ENCODE measurements at places on chromosomes 7 and 10.
A peak's percentile ranks its signal among the peaks of the same experiment; 100 is the strongest.

GRCh38 chr10:106711313-106711906 lies 453.1 kb downstream of the SORCS1 start:
- DNase-seq: peak; percentile 78

- no peak for DNase-seq
These were observed 19.8 kb downstream of the CREB5 start for GRCh38 chr7:28432105-28432504.

GRCh38 chr7:80213814-80214213 lies 79.2 kb downstream of the GNAI1 start:
- DNase-seq: no peak

- DNase-seq: no peak
These were observed 39.6 kb downstream of the SEC61G start for GRCh38 chr7:54719425-54719824.

GRCh38 chr7:98090116-98090515 lies 16.5 kb upstream of the LMTK2 start:
- DNase-seq: no peak

GRCh38 chr10:30842894-30843293 lies 188.8 kb downstream of the ZNF438 start:
- no peak for DNase-seq

GRCh38 chr10:109062371-109062770 lies 860.9 kb downstream of the XPNPEP1 start:
- no peak for DNase-seq

DNA sequence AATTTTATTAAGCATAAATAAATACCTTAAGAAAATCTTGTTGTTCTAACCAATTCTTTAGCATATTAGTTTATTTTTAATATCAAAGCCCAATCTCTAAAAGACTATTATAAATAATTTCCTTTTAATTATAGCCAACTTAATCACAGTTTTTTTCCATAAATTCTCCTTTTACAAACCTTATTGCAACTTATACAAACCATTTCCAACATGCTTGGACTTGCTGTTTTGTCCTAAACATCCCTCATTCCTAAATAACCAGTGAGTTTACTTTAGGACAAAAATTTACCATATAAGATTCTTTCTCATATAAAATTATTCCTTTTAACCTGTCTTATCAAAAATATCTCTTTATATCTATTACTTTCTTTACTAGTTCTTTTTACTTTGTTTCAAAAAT lies 25.2 kb upstream of the LSM8 start:
- no peak for DNase-seq

GRCh38 chr7:39341083-39341482 lies 225.1 kb upstream of the YAE1 start:
- no peak for DNase-seq

DNA sequence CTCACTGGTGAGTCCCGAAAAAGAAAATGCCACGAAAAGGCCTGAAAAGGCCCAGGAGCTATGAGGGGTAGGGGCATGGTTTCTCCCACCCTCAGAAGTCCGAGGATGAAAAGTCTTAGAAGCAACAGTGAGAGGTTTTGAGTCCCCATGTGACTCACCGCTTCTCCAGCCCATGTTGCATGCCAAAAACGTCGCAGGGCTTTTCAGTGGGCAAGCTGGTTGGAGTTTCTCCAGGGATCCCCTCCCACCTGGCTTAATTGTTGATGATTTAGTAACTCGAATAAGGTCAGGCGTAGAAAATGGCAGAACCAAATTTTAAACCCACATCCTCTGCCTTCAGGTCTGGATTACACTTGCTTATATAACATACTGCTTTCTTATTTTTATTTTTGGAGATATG lies 96.3 kb upstream of the ARMC3 start:
- DNase-seq: no peak

- no peak for DNase-seq
These were observed 25.7 kb downstream of the PRKAG2 start for GRCh38 chr7:151851145-151851751.

DNA sequence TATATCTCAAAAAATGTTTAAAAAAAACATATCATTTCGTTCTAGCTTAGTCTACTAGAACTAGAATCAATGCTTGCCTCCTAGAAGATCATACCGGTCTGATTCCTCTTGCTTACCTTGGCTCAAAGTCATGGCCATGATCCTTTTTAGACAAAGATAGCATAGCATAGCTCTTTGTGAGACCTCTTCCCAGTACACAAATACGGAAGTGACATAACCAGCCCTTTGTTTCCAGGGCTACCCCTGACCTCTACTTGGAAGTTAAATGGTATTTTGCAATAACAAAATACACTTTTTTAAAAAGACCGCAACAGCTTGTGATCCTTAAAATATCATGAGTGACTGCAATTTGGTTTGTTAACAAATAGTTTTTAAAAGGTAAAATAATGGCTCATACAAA lies 130.7 kb upstream of the NOBOX start:
- DNase-seq: no peak

DNA sequence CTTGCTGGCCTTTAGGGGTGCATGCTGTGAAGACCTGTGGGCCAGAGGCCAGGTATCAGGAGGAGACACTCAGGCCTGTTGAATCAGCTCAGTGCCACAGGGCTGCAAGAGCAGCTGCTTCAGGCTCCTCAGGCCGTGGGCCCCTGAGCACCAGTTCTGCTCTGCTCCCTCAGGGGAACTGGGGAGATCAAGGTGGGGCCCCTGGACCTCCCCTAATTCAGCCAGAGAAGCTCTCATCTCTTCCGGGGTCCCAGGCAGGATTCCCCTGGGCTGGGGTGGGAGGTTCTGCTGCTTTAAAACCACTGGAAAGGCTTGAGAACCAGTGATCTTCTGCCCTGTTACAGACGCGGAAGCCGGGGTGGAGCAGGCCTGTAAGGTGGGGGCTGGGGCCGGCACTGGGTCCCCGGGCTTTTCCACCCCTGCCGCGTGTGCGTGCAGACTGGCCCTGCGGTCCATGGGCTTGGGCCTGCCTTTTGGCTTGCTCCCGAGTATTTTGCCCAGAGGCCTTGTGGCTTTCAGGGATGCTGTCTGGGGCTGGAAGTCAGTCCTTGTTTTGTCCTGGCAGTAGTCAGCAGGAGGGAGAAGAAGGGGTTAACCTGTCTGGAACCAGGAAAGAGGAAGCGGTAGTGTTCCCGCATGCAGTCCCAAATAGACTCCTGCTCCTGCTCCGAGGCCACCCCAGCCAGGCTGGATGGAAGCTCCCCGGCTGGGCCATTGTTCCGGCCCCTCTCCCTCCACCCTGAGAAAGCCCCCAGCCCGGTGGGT lies 74.3 kb downstream of the LHPP start:
- no peak for DNase-seq

GRCh38 chr7:120792861-120793130 lies 65.1 kb downstream of the TSPAN12 start:
- DNase-seq: no peak

DNA sequence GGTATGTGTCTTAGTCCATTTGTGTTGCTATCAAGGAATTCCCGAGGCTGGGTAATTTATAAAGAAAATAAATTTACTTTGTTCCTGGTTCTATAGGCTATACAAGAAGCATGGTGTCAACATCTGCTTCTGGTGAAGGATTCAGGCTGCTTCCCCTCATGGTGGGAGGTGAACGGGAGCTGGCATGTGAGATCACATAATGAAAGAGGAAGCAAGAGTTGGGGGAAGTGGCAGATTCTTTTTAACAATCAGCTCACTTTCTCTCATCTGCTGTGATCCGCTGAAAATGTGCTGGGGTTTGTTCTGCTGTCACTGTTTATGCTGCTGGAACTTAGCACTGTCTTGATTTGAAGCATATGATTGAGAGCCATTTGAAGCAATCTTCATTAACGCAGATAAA lies 730.0 kb upstream of the SORCS1 start:
- DNase-seq: no peak

GRCh38 chr7:36203071-36203790 lies 50.2 kb downstream of the EEPD1 start:
- no peak for DNase-seq

GRCh38 chr7:159158888-159159405 lies 14.3 kb upstream of the VIPR2 start:
- peak; percentile 5 for DNase-seq

DNA sequence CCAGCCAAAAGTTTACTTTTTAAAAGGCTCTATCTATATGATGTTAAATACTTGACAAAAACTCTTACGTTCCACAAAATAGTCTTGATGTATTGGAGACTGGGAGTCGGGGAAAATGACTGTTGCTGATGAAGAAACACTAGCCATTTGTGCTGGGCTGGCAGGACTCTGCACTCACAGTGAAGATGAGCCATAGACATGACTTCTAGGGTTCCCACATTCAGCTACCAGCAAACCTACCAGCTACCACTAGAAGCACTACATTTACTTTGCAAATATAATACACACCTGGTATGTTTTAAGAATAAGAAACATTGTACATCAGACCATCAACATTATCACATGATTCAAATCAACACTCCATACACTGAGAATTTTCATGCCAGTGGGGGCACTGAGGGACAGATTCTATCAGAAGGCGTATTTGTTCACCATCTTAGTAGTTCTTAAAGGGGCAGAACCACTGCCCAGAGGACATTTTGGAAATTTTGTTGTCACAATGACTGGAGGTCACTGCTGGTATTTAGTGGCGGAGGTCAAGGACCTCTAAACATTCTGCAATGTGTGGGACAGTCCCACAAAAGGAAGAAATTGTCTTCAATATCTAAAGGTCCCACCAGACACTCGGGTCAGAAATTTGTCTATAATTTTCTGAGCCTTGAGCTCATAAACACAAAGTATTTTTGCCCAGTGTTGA lies 52.3 kb downstream of the PARD3 start:
- no peak for DNase-seq

DNA sequence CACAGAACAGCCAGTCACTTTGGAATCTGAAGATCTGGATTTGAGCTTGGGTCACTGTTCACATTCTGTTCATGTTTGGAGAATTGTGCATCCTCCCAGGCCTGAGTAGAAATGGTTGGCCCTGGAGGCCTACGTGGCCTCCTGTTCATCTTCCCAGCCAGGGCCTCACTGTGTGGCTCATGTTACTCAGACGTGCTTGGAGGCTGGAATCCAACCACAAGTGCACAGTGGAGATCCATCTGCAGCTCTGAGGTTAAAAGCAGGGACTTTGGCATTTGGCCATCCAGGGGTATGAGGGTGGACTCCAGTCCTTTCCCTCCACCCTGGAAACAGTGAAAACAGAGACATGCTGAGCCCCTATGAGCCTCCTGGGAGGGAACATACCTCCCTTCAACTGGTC lies 709.0 kb upstream of the IGFBP3 start:
- DNase-seq: no peak

DNA sequence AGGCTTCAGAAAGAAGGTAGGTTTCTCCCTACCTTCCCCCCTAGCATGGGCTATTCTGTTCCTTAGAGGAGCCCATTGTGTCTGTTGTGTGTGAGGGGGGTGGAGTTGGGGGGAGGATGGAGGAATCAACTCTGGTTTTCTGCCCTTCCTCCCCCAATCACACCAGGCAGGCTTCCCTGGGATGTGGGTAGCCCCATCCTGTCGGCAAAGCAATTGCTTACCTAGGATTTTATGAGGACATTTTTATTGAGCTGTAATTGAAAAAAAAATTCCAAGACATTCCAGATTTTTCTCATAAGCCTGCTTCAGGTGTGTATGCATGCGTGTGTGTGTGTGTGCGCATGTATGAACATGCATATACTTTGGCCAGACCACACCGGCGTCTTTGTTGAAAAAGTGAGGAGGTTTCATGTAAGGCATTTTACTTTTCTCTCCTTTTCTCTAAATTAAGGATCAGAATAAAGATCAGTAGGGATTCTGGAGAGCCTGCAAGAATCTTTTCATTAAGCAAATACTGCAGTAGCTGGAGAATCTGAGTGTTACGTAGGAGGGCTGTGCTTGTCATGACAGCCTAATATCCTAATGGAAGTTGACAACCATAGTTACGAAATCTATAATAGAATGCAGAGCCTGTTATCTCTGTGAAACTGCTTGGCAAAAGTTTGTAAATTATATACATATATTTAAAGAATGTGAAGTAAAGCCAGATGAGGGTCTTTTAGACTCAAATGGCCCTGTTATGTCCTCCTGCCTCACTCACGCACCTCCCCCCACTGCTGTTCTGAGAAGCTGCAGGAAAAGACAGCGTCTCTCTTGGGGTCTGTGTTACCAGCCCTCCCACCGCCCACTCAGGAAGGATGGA lies 27.3 kb upstream of the SAMD8 start:
- DNase-seq: no peak

GRCh38 chr10:109932391-109932790 lies 9.1 kb upstream of the XPNPEP1 start:
- no peak for DNase-seq

DNA sequence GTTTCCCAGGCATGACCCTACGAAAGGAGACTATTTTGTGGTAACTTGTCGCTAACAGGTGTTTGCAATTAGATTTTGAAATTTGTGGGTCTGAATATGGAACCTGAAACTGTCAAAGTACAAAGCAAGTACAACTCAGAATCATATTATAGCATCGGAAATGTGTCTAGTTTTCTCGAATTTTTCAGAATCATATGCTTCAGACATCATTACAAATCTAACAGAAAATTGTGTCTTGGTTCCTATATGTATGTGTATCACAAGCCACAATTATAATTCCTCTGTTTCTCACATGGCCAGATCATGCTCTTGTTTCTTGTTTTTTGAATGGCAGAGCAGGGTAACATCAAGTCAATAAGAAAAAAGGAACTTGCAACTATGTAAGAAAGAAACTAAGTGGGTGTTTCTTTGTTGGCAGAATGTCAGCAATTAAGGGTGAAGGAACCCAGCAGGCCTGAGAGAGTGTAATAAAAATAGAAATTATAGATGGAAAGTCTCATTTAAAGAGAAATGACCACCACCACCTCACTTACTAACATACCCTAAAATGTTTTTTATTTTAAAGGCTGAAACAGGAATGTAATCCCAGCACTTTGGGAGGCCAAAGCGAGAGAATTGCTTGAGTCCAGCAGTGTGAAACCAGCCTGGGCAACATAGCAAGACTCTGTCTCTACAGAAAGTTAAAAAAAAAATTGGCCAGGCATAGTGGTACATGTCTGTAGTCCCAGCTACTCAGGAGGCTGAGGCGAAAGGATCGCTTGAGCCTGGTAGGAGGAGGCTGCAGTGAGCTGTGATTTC lies 51.3 kb downstream of the PRTFDC1 start:
- DNase-seq: no peak

GRCh38 chr7:28958980-28959347 lies 834 bp upstream of the TRIL start:
- no peak for DNase-seq

DNA sequence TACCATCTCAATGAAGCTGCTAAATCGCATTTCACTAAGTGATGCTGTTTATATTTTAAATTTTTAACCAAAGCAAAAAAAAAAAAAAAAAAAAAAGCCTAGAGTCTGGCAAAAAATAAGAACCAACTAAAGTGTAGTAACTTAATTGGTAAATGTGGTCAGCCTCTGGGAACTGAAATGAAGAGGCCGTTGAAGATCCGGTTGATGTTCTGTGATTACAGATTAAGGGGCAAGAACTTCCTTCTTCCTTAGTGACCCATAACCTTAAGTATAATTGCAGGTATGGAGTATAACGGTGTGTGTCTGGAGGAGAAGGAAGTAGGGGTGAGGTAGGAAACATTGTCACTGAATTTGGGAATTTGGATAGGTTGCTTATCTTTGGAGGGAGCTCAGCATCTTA lies 7.7 kb upstream of the SRGN start:
- no peak for DNase-seq

DNA sequence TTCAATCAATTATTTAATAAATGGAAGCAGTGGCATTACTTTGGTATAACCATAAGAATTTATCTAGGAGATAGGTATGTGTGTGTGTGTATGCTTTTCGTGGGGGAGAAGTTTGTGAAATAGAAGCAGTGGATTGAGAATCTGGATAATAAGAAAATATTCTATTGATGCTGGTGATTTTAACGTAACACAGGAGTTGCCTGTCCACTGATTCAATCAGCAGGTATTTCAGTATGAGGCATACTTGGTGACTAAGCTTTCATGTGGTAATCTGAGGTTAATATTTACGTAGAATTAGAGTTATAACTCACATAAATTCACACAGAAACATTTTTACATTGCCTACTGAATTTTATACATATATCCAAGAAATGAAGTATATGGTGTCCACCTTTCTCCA lies 568.0 kb downstream of the ZWINT start:
- no peak for DNase-seq
